ENCODE measurements at places on chromosomes 5 and 9. TPM values are rescaled to one million over a fixed set of nuclear protein-coding genes. Genes with fewer than 3 reads are reported as not detected.

The HNRNPA0 gene
- total RNA-seq: 20.6 TPM

The ZNF474 gene
- total RNA-seq: 0.22 TPM

The SLC6A18 gene
- total RNA-seq: not detected

The MTX3 gene
- 11.5 TPM for total RNA-seq

The CTSV gene
- 1.2 TPM for total RNA-seq

The SLC46A2 gene
- not detected for total RNA-seq

The FBLL1 gene
- total RNA-seq: 0.07 TPM

The ZBED3 gene
- total RNA-seq: 4.7 TPM

The ST6GALNAC4 gene
- 51.1 TPM for total RNA-seq

The SLC34A1 gene
- total RNA-seq: not detected

The FOXD1 gene
- total RNA-seq: not detected

The TNFSF8 gene
- 0.13 TPM for total RNA-seq

All from thoracic aorta endothelial cell (primary cell).